Nasal cavity respiratory epithelium epithelial cell of viscerocranial mucosa (primary cell): ENCODE measurements at places on chromosomes 5 and 9. TPM values are rescaled to one million over a fixed set of nuclear protein-coding genes. Genes with fewer than 3 reads are reported as not detected.

Gene STC2
- total RNA-seq: 425 and 484 TPM in 2 replicates

Gene TMOD1
- not detected in 2 replicates for total RNA-seq

Gene PCDHA1
- total RNA-seq: under 0.01 TPM in 1 of 2 replicates, not detected in the other

Gene PCA3
- not detected in 2 replicates for total RNA-seq

Gene SLC22A5
- 10.3 and 17.9 TPM in 2 replicates for total RNA-seq

Gene ADRB2
- 20.8 and 24.4 TPM in 2 replicates for total RNA-seq

Gene ARID3C
- 0.34 and 0.50 TPM in 2 replicates for total RNA-seq

Gene BAAT
- under 0.01 and 0.07 TPM in 2 replicates for total RNA-seq

Gene DMRT3
- total RNA-seq: not detected in 2 replicates

Gene SLC34A3
- total RNA-seq: under 0.01 TPM in 1 of 2 replicates, not detected in the other
